ENCODE measurements at places on chromosomes 2 and 18.

GRCh38 chr2:239612133-239612532 lies 211.3 kb upstream of the HDAC4 start:
- ATAC-seq, result no peak

- ATAC-seq, result no peak
Observed at GRCh38 chr2:137910641-137911040, 53.6 kb upstream of the HNMT start.

DNA sequence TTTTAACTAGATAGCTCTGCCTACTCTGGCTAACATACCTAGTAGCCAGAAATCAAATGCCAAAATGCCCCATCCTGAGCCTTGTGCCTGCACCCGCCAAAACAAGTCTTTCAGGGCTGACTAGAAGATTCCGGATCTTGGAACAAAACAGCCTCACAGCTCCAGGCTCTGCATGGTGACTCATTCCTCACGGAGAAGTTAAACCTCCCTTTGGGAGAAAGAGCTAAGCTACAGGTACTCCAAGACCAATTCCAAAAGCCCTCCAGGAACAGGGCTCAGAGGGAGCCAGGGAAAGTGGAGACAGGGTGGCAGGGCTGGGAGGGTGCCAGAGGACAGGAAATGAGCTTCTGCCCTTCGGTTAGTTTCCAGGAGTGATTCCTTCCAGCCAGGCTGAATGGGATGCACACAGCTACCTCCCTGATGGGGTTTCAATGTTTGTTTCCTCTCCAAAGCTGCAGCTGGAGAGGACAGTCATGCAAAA lies 295.6 kb downstream of the TNS1 start:
- ATAC-seq, result no peak

GRCh38 chr2:145729481-145729880 lies 1209.6 kb upstream of the ZEB2 start:
- no peak for ATAC-seq

DNA sequence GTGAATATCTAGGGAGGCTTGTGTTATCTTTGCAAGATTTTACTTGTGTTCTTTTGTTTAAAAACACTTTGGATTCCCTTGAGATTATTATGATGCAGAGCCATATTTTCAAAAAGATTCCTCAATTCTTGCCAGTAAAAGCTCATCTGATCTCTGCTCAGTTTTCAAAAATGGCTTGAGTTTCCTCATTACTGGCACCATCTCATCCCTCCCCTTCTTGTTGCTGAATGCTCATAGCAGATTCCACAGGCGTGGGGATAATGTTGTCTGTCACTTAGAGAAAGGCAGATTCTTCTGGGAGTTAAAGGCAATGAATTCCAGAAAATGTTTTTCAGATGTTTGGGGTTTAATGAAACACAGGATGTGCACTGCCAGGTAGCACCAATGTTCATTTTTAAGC lies 170.4 kb upstream of the TANK start:
- no peak for ATAC-seq

DNA sequence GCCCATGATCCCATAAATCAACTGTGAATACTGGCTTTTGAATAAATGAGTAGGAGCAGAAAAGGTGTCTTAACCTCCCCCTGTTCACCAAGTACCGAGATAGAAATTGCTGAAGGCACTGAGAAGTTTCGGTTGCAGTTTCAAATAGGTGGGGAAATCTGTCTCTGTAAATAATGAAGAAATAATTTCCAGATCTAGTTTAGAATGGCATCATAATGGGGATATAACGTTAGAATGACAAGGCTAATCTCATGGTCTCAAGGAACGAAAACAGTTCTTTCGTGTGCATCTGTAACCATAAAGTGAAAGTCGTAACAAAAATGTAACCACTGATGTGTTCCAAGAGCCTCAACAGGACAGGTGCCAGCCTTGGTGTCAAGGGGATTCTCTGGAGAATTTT lies 49.9 kb upstream of the TMEM18 start:
- ATAC-seq, result no peak

DNA sequence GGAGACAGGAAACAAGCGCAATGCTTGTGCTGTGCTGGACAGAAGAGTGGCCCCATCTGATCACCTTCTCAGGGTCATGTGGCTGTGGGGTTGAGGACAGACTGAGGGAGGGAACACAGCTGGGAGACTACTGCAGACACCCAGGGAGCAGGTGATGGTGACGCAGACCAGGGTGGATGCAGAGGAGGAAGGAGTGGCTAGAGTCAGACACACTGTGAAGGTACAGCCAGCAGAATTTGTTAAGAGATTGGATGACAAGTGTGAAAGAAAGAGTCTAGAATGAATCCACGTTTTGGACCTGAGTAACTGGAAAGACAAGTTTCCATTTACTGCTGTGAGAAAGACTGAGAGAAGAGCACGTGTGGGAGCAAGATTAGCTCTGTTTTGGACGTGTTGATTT lies 15.9 kb upstream of the POMC start:
- ATAC-seq, result no peak

- ATAC-seq, result no peak
Observed at GRCh38 chr18:13624563-13625237, 101.7 kb downstream of the FAM210A start.

GRCh38 chr2:113861740-113862139 lies 28.1 kb upstream of the ACTR3 start:
- ATAC-seq, result no peak

DNA sequence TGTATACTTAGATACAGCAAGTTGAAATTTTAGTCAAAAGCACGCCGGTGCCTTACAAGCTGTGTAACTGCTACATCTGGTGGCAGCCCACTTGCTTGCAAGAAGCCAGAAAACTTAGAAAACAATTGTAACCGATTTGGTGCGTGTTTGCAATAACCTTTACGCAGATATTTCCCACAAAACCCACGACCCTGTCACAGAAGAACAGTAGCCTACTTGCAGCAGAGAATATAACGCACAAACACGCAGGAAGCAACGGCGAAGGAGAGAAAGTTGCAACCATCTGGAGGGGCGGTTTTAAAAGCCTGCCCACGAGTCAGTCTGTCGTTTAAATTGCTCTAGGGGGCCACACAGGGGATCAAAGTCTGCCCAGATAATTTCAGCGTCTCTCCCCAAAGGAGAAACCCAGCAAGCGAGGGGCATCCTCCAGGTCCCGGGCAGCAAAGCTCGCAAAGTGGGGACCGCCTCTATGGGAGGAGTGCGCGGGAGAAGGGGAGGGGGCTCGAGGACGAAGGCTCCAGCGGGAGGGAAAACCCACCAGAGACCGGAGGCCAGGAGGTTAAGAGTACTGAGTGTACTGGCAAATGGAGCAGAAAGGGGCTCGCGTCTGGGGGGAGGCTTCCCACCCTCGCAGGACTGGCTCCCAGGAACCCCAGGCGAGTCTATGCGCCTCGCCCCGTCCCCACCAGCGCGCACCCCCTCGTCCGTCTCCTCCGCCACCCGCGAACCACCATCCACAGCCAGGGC lies 1.1 kb downstream of the TLK1 start:
- peak; percentile 57 for ATAC-seq

DNA sequence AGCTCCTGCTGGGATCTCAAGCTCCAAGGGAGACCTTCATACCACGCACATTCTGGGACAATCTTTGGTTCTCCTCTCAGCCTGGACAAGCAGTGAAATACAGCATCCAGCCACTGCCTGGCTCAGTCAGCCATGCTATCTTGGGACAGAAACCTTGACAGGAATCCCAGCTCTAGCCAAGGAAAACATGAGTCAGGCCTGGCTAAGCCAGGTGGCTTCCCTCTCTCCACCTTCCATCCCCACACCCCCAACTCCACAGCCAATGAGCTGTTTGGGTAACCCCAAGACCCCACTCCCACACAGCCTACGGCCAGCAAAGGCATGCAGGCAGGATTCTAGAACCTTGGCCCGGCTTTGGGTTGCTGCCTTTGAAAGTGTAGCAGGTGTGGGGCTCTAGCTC lies 64.9 kb downstream of the MCFD2 start:
- no peak for ATAC-seq

- ATAC-seq, result no peak
Observed at GRCh38 chr18:12841070-12841469, 43.0 kb downstream of the PTPN2 start.

DNA sequence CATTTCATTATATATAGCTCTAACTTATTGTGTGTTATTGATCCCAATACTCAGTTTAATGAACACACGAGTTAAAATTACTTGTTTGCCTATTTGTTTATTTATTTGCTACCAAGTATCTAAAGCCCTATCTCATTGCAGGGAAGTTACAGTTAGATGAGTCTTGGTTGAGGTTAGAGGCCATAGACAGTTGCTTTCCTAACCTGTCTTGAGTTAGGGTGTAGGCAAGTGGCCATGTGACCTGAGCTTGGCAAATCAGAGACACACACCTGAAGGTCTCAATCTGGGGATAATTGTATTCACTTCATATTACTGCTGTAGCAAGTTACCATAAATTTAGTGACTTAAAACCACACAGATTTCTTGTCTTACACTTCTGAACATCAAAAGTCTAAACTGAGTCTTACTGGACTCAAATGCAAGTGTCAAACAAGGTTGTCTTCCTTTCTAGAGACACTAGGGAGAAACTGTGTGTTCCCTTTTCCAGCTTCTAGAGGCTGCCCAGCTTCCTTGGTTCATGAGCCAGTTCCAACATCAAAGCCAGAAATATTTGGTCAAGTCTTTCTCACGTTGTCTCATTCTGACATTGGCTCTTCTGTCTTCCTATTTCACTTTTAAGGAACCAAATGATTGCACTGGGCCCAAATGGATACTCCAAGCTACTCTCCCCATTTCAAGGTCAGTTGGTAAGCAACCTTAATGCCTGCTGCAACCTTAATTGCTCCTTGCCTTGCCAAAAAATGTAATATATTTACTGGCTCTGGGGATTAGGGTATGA lies 39.7 kb downstream of the COL3A1 start:
- ATAC-seq, result peak; percentile 4

DNA sequence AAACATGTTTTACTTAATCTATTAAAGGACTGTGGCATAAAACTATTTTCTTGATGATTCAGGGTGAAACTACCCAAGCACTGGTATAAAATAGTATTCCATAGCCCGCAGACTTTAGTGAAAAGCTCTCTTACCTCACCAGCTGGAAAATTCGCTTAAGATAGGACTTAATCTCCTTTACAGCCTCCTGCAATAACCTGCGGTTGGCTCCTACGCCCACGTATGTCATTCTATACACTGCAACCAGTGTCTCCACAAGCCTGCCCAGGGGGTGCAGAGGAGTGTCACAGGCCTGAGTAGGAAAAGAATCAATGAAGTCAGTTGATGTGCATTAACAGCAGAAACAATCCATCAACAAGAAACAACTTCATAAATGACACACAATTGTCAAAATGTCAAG lies 11.3 kb upstream of the MPP4 start:
- ATAC-seq, result no peak

DNA sequence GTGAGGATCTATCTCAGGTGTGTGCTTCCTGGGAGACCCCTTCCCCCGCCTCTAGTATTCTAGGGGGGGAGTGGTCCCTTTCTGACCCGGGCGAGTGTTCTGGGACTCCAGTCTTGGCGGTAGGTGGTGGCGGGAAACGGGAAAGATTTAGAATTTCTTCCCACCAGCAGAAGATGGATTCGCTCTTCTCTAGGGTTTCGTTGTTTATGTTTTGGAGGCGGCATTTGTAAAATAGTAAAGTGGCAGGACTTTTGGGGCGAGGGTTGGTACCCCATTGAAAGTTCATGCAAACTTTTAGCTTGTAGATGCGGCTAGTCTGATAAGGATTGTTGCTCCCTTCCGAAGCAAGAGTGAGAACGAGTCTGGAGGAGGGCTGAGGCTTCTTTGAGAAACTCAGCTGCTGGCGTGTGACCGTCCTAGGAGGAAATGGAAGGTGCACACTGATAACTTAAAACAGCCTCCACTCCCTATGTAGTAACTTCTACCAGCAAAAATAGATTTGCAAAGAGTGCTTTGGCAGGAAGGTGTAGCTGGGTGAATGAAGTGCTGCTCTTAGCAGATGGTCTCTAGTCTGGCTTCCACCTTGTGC lies 412 bp downstream of the GPD2 start:
- peak; percentile 24 for ATAC-seq

DNA sequence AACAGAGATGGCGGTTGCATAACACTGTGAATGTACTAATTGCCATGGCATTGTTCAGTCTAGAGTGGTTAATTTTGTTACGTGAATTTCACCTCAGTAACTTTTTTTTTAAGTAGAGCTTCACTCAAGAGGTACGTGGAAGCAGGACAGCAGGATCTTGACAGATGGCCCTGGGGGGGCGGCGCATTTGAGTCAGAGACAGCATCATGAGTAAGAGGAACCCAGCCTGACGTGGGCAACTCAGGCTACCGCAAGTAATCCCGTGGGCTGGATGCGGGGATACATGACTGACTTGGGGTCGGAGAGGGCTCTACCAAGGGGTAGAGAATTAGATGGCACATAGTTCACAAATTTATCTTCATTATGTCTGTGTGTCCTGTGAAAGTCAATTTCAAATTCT lies 38.1 kb upstream of the DAPL1 start:
- no peak for ATAC-seq

- ATAC-seq, result peak; percentile 88
Observed at GRCh38 chr2:29215739-29216608, 100.8 kb downstream of the CLIP4 start.

DNA sequence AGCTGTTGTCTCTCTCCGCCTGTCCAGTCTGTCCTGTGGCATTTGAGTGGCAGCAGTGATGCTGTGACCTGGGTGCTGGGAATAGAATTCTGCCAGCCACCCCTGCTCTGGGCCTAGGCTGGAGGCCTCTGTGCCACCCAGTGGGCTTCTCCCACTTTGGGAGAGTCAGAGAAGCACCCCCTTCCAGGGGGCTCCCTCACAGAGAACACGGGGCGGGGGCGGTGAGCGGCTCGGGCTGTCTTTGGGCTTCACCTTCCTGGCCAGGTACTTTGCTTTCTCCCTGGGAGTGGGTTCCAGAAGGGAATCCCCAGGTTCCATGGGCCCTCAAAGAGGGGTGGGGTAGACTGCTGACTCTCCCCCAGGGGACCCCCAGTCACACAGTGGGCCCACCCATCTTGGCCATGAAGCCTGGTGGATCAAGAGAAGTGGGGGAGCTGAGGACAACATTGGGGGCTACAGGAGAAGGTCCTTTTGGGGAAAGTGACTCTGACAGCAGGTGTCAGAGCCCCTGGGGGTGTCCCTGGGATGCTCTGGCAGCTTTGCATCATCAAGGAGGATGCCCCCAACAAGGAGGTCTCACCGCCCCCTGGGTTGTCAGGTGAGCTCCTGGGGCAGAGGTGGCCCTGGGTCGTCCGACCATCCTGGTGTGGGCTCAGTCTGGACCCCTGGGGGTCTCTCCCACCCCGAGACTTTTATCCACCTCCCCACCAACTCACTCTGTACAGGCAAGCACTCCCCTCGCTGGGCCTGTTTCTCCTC lies 18.8 kb upstream of the BOK start:
- no peak for ATAC-seq

DNA sequence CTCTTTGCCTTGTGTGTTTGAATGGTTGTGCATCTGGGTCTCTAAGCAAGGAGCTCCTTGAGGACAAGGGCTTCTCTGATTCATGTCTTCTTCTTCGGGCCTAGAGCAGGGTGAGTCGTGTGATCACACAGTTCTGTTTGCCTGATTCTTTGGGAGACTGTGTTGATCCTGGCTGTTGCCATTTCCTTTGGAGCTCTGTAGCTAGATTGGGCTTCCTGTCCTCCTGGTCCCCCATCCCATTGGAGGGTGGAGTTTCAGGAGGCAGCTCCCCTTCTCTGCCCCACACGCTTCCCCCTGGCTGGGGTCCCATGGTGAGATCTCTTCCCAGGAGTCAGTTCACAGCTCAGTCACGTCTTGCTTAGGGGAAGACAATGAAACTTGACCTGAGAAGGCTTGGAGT lies 92.8 kb downstream of the TRIB2 start:
- ATAC-seq, result no peak
